Peyer's patch (tissue), 4 donors: ENCODE measurements at places on chromosomes 4 and X.

- no peaks in the 10 kb centered on the region for H3K4me1 ChIP-seq
- no peaks in the 10 kb centered on the region for H3K36me3 ChIP-seq
- DNase-seq = no peak
- H3K4me3 ChIP-seq = no peak overlapping the region
These were observed 146.0 kb downstream of the STIM2 start for GRCh38 chr4:27006646-27007045.

GRCh38 chr4:177367336-177367735 lies 57.7 kb downstream of the NEIL3 start:
- no peaks in the 10 kb centered on the region for H3K4me1 ChIP-seq
- H3K36me3 ChIP-seq = no peaks in the 10 kb centered on the region
- no peaks in the 10 kb centered on the region for H3K27me3 ChIP-seq
- DNase-seq = no peak
- H3K27ac ChIP-seq = no peak overlapping the region

GRCh38 chr4:23220911-23221310 lies 528.2 kb downstream of the GBA3 start:
- H3K36me3 ChIP-seq = no peaks in the 10 kb centered on the region
- no peak for DNase-seq
- no peak overlapping the region for H3K27ac ChIP-seq
- no peaks in the 10 kb centered on the region for H3K4me1 ChIP-seq

GRCh38 chr4:5870701-5871100 lies 22.2 kb downstream of the CRMP1 start:
- no peaks in the 10 kb centered on the region for H3K4me1 ChIP-seq
- DNase-seq = no peak
- H3K27ac ChIP-seq = no peak overlapping the region
- H3K4me3 ChIP-seq = no peak overlapping the region
- H3K36me3 ChIP-seq = no peaks in the 10 kb centered on the region
- H3K27me3 ChIP-seq = no peaks in the 10 kb centered on the region

DNA sequence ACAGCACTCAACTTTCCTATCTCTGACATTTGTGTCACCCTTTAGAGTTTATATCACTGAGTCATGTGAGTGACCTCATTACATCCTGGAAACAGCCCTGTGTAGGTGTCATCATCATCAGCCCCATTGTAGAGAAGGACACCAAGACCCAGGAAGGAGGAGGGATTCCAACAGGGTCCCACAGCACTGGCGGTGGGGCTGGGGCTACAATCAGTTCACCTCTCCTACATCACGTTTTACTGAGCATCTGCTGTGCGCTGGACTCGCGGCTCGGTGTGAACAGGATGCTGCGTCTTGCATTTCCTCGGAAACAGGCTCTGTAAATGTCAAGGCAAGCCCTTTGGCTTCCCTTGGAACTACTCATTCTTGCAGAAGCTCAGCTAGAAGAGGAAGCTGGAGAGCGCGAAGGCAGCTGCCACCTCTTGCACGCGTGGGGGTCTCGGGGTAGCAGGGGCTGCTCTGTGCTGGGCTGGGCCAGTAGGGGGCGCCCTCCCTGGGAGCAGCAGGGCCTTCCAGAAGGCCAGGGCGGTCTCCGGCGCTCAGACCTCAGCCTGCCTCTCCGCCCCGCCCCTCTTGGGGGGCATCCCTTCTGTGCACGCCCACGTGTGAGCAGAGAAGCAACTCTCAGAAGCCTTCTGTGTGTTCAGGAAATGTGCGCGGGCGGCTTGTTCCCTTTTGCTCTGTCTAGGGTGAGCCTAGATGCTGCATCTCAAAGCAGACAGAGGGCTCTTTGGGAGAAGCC lies 29.0 kb downstream of the REELD1 start:
- no peaks in the 10 kb centered on the region for H3K36me3 ChIP-seq
- H3K4me1 ChIP-seq = no peaks in the 10 kb centered on the region
- no peak overlapping the region for H3K27ac ChIP-seq
- no peaks in the 10 kb centered on the region for H3K27me3 ChIP-seq

GRCh38 chrX:41313419-41313818 lies 20.5 kb upstream of the DDX3X start:
- no peaks in the 10 kb centered on the region for H3K27me3 ChIP-seq
- no peak overlapping the region for H3K27ac ChIP-seq

DNA sequence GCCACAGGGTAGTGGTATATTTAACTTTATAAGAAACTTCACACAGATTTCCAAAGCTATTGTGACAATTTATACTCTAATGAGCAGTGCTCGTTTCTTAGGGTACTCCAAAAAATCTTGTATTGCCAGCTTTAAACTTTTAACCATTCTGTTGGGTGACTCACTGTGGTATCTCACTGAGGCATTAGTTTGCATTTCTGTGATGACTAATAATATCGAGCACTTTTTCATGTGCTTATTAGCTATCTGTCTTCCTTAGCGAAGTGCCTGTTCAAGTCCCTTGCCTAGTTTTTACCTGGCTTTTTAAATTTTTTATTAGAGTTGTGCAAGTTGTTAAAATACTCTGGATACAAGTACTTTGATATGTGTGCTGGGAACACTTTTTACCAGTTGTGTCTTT lies 5.5 kb downstream of the PNMA3 start:
- no peak overlapping the region for H3K27ac ChIP-seq
- no peaks in the 10 kb centered on the region for H3K27me3 ChIP-seq
- no peaks in the 10 kb centered on the region for H3K36me3 ChIP-seq
- DNase-seq = no peak
- H3K4me3 ChIP-seq = no peak overlapping the region
